ENCODE measurements at places on chromosomes 4 and X. TPM values are rescaled to one million over a fixed set of nuclear protein-coding genes. Genes with fewer than 3 reads are reported as not detected.

The PHOX2B gene
- total RNA-seq: not detected

The SEC24B gene
- 41.6 TPM for total RNA-seq

The CT83 gene
- not detected for total RNA-seq

The CT45A5 gene
- not detected for total RNA-seq

The TBCK gene
- total RNA-seq: 42.0 TPM

The KLF8 gene
- total RNA-seq: 15.1 TPM

The NPNT gene
- total RNA-seq: 150 TPM

The NAT8L gene
- 0.35 TPM for total RNA-seq

The STARD8 gene
- total RNA-seq: 10.9 TPM

The MAGEC3 gene
- total RNA-seq: not detected

The MAGEA1 gene
- total RNA-seq: not detected

The COX7B gene
- total RNA-seq: 504 TPM

The PNMA6A gene
- 3.1 TPM for total RNA-seq

The HSD17B13 gene
- total RNA-seq: 0.64 TPM

The SOD3 gene
- total RNA-seq: 199 TPM

The RNF212 gene
- 3.2 TPM for total RNA-seq

The INTS6L gene
- total RNA-seq: 7.6 TPM

The FDCSP gene
- 19.1 TPM for total RNA-seq

The TMEM187 gene
- 1.5 TPM for total RNA-seq

The ZNF827 gene
- 9.3 TPM for total RNA-seq

GRCh38 chrX:43002526-43003203, 224.7 kb upstream of the PPP1R2C start:
- no peak for ATAC-seq

- peak; percentile 60 for ATAC-seq
Measured at GRCh38 chr4:157045507-157046127, 30.3 kb upstream of the GLRB start.

GRCh38 chr4:20983763-20984575, 283.7 kb downstream of the PACRGL start:
- ATAC-seq: no peak

GRCh38 chr4:121943941-121944340, 7.9 kb downstream of the TRPC3 start:
- no peak for ATAC-seq

DNA sequence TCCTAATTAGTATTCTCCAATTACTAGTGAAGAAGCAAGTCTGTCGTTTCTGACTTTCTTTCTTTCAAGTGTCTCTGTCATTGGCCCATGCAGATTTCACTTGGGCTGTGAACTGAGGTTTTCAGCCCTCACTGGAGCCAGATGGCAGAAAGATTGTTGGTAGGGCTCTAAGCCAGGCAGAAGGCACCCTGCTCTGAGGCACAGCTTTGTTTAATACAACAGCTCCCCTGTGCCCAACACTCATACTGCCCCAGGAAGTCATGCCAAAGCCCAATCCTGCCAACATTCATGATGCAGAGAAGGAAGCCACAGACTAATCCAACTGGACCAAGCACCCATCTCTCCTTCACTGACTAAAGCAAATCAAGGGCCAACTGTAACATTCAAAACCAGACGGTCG, 117.1 kb upstream of the FRG1 start:
- ATAC-seq: no peak

DNA sequence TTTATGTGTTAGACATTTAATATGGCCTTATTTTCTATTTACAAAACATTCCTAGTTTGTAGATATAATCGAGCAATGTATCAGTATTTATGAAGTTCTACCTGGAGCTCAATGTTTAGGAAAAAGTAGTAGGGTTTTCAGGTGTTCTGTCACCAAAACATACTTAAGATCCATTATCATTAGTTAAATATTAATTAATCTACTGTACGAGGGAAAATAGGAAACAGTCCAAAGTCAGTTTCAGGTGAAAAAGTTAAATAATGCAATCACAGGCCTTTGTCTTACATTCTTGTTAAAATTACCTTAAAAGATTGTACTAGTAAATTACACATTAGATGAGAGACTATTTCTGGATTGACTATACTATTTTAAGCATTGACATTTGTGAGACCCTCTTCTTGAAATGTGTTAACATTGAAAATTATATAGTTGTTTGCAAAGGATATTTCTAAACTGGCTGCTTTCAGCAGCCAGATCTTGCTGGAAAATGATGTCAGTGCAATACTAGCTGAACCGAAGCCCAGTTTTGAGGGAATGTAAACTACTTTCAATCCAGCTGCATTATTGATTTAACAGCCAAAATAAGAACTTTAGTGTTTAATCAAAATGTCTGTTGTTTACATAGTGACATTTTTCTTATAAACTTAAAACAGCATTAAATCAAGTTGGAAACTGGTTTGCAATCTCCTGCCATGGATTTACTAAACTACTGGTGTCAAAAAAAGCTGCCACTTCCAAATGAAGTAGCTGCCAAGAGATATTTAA, 19.3 kb downstream of the GUCY1B1 start:
- ATAC-seq: peak; percentile 45

GRCh38 chr4:36081185-36081584, 163.1 kb downstream of the ARAP2 start:
- ATAC-seq: no peak

DNA sequence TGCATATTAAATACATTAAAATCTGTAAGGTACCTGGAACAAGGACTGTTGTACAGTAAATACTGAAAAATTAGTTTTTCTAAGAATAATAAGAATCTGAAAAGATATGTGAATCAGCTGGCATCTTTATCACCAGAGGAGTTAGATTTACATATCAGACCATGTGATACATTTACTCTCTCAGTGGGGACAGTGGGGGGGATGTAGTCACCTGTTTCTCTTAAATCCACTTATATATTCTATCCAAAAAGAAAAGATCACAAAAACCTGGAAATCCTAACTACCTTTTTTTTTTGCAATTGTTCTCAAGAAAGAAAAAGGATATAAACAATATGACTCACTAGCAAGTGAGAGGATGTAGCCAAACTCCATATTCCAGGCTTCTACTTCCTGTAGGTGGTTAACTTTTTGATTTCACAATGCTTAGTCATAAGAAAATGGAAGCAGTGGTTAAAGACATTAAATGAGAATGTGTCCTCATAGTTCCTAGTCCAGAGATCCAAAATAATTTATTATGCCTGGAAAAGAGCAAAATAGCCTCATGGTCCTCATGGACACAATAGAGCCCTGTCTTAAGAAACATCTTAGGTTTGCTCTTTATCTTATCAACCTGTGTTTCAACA, 22.5 kb upstream of the MYOZ2 start:
- peak; percentile 92 for ATAC-seq

DNA sequence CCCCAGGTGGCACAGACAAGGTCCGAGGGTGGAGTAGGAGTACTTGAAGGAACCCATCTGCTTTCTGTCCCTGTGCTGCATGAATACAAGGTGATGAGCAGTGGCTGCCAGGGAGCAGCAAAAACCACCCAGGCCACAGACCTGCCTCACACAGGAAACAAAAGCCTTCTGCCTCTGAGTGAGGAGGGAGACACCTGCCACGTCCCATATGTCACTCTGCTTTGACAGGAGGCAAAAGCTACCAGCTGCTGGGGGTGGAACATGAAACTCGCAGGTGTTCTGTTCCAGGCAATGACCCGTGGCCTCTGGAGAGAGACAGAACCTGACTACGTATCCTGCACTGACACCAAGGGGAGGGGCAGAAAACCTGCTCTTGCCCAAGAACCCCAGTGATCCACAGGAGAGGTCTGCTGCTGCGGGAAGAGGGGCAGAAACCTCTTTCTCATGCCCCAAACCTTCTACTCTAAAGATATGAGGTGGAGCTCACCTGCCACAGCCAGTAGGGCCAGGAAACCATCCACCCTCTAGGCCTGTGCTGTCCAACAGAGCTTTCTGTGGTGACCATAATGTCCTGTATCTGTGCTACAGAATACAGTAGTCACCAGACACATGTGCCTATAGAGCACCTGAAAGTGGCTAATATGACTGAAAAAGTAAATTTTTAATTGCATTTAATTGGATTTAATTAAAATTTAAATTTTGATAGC, 172.9 kb downstream of the PRDM5 start:
- no peak for ATAC-seq

- ATAC-seq: peak; percentile 96
Measured at GRCh38 chr4:55345980-55346850, at the start of gene SRD5A3. SRD5A3 (plus strand) TSS chr4:55346242; CDS start chr4:55346337, 95 bp downstream.

- peak; percentile 55 for ATAC-seq
Measured at GRCh38 chrX:120269373-120270035, 18.9 kb downstream of the ZBTB33 start.

- peak; percentile 41 for ATAC-seq
Measured at GRCh38 chr4:114005569-114006442, 26.4 kb upstream of the ARSJ start.

- no peak for ATAC-seq
Measured at GRCh38 chr4:165662341-165662740, 210.7 kb upstream of the TLL1 start.

DNA sequence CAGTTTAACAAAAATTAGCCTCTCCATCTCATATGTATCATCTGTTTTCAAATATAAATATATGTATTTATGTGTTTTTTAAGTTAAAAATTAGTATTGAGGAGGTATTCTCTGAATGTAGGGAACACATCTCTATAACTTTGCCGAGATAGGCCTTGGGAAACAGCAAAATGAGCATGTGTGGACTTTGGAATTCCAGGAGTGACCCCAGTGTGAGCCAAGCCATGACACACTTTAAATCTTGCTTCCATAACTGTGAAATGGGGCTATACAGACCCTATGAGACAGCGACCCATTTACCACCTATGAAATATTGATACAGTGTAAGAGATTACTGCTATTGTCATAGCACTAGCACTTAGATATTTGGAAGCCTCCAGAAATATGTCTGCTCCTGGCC, 58.8 kb downstream of the FRMPD4 start:
- ATAC-seq: no peak

GRCh38 chr4:16864199-16864598, 34.2 kb downstream of the LDB2 start:
- no peak for ATAC-seq

GRCh38 chr4:8850830-8851188, 20.8 kb downstream of the HMX1 start:
- no peak for ATAC-seq

GRCh38 chrX:108439426-108439942, at the start of gene COL4A5:
COL4A5 (plus strand) TSS chrX:108439838; CDS start chrX:108440126, 288 bp downstream.
- ATAC-seq: peak; percentile 80

DNA sequence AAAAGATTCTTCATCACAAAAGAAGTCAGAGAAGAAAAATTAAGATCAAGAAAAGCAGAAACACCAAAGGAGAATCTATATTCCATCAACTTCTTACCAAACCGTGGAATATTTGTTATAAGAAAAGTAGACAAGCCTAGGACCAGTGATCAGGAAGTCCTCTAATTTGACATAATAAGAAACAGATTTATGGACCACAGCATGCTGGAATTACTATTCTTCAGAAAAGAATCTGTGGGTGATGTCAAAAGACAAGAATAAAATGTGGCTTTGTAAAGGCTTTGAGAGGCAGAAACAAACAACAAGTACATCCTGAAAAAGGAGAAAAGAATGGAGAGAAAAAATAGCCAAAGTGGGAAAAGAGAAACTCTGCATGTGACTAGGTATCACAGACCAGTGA, 123.3 kb downstream of the SLC10A7 start:
- ATAC-seq: no peak

DNA sequence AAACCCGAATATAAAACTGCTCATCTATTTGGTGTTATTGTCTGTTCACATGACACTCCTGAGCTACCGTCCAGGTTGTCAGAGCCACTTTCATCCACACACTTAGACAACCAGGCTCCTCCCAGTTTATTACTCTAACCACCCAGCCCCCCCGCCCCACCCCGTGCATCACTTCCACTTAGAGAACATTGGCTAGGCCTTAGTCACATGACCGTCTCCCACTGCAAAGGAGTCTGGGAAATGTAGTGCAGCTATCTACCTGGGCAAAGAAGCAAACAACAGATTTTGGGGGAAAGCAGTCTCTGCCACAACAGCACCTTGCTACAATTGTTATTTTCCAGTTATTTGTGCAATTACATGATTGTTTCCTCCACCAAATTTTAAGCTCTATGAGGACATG, 57.6 kb upstream of the RBPJ start:
- no peak for ATAC-seq

DNA sequence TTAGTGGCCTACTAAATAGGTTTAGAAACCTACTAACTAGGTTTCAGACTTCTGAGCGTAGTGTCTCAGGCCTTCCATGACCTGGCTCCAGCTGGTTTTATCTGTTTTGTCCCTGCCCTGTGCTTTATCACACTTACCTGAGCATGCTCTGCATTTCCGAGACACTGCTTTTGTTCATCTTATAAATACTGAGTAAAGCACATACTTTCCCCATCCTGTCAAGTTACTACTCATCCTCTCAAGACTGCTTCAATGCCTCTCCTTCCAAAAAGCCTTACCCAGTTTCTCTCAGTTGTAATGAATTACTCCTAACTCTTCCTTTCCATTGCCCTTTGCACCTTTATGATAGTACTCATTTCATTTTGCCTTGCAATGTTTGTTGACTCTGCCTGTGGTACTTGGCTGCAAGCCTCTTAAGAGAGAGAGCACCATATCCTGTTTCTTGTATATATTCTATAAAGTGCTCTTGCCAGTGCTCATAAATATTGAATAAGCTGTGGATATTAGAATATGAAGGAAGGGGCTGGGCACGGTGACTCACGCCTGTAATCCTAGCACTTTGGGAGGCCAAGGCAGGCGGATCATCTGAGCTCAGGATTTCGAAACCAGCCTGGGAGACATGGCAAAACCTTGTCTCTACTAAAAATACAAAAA, 34.4 kb downstream of the SLAIN2 start:
- ATAC-seq: no peak

DNA sequence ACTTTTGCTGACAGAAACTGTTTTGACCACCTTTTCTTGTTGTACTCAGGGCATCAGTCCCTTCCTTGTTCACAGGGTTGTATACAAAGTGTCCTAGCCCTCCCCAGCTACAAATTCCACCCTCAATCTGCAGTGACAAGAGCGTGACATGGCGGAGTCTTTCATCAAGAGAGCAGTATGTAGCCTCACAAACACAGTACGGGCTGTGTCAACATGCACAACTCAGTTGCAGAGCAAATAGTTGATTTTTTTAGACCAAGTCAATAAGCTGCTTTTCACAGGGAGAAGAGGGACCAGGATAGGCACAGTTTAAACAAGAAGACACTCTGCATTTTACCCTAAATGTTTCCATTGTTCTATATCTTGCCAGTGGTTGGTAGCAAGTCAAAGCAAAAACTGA, 8.6 kb upstream of the HS6ST2 start:
- ATAC-seq: no peak

GRCh38 chr4:134463771-134464170, 262.2 kb upstream of the PABPC4L start:
- no peak for ATAC-seq

GRCh38 chr4:56772134-56772533, 49.4 kb downstream of the SPINK2 start:
- no peak for ATAC-seq
